ENCODE measurements at places on chromosomes 5 and 9.

DNA sequence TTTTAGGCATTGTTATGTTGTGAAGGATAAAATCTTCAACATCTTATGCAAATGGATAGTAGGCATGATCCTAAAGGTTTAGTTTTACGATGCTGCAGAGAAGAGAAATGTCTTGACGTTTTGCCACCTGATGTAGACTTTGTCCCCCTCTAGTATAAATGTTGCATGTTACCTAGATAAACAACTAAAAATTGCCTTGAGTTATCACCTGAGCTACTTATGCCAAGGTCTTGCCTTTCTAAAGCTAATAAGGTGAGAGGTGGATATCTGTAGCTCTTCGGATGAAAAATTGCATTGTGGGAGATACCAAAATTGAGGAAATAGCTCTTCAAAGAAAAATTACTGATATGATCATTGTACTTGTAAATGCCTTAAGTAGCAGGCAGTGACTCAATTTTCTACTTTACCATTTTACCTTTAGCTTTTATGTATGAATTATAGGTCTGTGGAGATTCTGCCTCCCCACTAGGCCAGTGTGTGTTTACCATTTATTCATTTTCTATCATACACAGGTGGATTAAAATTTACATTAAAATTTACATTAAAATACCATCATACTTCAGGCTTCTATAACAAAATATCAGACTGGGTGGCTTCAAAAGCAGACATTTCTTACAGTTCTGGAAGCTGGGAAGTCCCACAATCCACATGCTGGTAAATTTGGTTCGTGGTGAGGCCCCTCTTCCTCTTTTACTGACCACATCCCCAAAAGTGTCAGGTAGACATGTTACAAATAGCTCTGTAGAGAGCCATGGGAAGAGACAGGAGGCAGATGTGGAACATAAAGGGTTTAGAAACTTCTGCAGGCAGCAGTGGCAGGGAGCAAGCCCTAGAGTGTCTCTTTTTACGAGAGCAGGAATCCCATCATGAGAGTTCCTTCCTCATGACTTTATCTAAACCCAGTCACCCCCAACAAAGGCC lies 100.7 kb upstream of the ERBIN start:
- DNase-seq = no peak

DNA sequence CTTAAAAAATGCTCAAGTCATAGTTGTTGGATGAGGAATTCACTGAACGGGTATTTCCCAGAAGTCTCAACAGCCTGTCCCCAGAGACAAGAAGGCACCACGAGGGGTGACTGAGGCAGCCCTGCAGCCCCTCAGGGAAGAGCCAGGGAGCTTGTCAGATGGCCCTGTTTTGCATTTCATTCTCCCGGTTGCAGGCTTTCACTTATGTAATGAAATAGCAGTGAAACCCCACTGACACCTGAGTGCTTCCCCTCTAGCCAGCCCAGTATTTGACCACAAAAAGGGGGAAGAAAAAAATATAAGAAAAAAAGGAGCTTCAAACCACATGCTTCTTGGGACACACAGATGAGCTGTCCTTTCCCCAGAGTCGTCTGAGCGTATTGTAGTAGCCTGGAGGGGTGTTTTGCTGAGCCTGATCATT lies 75.3 kb upstream of the IL12B start:
- no peak for DNase-seq

GRCh38 chr5:32534041-32534440 lies 51.3 kb upstream of the SUB1 start:
- no peak for DNase-seq

DNA sequence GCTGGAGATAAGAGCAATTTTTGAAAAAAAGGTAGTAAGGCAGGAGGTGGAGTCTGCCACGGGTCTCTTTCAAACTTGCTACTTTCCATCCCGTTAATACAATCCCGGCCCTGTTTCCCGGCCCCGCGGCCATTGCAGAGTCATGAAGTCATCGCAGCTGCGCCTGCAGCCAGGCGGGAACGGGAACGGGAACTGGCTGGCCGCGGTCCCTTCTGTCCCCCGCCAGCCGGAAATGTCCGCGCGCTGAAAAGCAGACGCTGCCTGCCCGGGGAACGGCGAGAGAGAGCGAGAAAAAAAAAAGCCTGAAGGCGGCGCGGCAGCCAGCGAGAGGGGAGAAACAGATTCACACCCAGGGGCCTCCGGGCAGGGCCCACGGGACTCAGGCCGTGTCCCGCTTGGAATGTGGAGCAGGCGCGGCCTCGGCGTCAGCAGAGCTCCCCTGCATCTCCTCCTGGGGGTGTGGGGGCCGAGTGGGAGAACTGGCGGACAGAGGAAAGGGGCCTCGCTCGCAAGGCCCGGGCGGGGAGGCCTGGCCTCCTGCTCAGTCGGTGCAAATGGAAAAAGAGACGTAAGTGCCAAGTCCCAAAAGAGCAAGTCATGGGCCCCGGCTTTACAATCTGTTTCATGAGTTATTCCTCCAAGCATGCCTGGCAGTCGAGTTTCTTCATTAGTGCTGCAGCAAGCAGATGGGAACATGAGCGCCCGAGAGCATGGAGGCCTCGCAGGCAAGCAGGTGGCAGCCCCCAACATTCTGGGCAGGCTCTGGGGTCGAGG lies 201.2 kb upstream of the GAS1 start:
- DNase-seq = no peak

- DNase-seq = no peak
Observed at GRCh38 chr9:75467142-75467541, 378.8 kb downstream of the OSTF1 start.

- no peak for DNase-seq
Observed at GRCh38 chr9:131630205-131630831, 85.0 kb downstream of the PRRT1B start.

- DNase-seq = no peak
Observed at GRCh38 chr5:170159947-170160346, 54.2 kb downstream of the FOXI1 start.

GRCh38 chr5:162256711-162257110 lies 189.1 kb downstream of the GABRG2 start:
- no peak for DNase-seq

GRCh38 chr9:117182046-117182445 lies 232.8 kb downstream of the ASTN2 start:
- no peak for DNase-seq

- no peak for DNase-seq
Observed at GRCh38 chr5:137032929-137033328, 466.2 kb downstream of the SPOCK1 start.

DNA sequence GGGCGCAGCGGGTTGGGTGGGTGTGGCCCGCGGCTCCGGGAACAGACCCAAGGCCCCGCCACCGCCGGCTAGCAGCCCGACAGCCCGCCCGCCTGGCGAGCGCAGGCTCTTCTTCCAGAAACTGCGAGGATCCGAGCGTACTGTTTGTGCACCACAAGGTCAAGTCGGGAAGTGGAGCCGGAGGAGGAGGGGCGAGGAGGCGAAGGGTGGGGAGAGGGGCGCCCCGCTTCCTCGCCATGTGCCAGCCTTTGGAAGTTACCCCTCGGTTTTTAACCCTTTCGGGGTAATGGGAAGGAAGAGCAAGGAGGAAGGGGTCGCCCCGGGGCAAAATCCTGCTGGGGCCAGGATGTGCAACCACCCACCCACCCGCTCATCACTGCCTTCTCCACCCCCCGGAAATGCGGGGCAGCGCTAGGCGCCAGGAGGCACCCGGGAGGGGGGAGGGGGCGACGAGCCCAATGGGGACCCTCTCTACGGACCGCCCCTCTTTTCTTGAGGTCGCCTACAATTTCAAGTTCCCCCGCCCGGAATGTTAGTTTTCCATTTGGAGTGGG lies 1.1 kb upstream of the JADE2 start:
- no peak for DNase-seq

DNA sequence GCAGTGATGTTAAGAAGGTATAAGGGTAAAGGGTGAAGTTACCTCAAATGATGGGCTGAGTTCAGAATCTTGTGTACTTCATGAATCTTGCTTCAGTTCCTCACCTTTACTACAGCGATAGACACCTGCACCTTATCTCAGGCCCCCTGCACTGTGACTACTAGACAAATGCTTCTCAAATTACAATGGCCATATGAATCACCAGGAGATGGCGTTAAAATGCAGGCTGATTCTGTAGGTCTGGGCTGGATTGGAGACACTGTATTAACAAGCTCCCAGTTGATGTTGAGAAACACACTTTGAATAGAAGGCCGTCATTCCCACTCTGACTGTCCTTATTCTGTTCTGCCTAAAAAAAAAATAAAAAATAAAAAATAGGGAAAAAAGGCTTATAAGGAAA lies 29.8 kb downstream of the TARS1 start:
- DNase-seq = no peak

DNA sequence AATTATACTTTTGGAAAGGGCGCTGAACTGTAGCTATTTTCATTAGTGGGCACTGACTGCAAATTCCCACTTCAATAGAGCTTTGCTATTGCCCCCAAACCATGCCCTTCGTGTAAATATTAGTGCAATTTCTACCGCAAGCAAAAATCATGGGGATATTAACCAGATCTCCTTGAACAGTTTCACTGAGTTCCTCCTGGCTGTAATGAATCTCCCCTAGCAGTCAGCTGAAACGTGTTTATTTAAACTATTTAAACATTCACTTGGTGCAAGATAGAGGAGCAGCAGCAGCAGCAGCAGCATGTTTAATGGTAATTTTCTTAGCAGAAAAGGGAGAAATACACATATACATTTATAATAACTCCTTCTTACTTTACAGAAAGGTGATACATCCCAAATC lies 54.4 kb downstream of the ARRDC3 start:
- no peak for DNase-seq

DNA sequence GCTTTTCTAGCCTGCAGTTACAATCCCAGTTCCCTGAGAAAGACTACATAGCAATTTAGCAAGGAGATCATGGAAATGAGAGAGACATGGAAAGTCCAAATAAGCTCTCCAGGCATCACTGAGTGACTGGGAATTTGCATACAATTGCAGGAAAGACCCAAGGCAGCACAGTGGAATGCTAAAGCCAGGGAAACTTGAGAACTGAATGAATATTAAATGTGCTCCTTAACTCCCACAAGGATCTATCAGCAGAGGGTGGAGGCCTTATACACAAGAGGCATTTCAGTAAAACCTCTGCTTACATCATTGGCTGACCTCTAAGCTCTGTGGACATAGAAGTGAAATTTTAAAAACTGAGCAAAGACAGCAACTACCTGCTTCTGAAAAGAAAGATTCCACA lies 355.6 kb upstream of the DAB2 start:
- DNase-seq = no peak

Data from stimulated activated CD4-positive, alpha-beta T cell treated with anti-CD3 and anti-CD28 coated beads, TNF-alpha, amount 100 ng/mL, for 48 hours (primary cell).